ENCODE measurements at places on chromosomes 1 and 21. TPM values are rescaled to one million over a fixed set of nuclear protein-coding genes. Genes with fewer than 3 reads are reported as not detected.

DNA sequence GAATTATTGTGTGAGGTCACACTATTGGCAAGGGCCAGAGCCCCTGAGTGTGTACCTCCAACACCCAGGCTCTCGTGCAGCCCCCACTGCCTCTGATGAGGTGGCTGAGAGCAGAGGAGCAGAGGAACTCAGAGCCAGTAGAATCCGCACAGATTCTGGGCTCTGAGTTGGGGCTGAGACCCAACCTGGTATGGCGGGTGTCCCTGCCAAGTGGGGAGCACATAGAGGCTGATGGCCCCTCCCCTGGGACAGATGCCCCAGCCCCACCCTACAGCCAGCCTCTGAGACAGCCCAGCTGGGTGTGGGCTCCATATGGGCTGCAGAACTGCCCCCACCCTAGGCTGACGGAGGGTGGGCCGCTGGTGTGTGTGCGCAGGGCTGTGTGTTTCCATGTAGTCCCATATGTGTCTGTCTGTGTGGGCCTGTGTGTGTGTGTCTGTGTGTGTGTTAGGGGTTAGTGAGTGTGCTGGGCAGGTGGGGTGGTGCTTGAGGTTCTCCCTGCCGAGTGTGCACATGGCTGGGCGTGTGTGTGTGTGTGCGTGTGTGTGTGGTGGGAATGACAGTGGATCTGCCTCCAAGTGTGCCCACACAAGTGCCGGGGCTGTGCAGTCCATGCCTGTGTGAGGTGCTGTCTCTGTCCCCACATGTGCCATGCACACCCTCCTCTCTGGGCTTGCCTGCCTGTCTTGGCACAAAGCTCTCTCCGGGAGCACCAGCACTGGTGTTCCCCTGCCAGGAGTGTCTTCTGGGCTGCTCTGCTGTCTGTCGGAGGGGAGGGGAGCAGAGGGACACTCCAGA, 24.4 kb downstream of the FOXO6 start:
- no peak for DNase-seq
- peaks cover 45% of the 10 kb centered on the region for H3K27me3 ChIP-seq
- peaks cover 23% of the 10 kb centered on the region for H3K4me1 ChIP-seq
- H3K36me3 ChIP-seq, result no peaks in the 10 kb centered on the region

TMEM240 gene
- total RNA-seq, result 1.5 TPM

FAM43B gene
- total RNA-seq, result not detected

DNA sequence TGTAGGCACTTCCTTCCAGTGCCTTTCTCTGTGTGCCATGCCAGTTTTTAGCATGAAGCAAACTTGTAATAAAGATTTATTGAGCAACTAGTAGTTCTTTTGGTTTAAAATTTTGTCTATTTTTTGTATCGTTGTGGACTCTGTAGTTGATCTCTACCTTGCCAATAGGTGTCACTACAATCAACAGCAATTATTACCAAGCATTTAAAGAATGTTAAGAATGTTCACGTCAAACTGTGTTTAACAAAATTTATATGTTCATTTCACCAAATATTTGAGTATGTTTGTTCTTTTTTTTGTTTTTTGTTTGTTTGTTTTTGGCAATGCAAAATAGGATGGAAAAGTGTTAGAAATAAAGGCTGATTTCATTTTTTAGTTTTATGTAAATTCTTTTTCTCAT, 208.1 kb downstream of the PATJ start:
- no peaks in the 10 kb centered on the region for H3K4me1 ChIP-seq
- no peak overlapping the region for H3K4me3 ChIP-seq
- H3K27me3 ChIP-seq, result no peaks in the 10 kb centered on the region
- no peaks in the 10 kb centered on the region for H3K36me3 ChIP-seq

HCRTR1 gene
- not detected for total RNA-seq

C1orf167 gene
- total RNA-seq, result not detected

CENPS gene
- 4.0 TPM for total RNA-seq

DNA sequence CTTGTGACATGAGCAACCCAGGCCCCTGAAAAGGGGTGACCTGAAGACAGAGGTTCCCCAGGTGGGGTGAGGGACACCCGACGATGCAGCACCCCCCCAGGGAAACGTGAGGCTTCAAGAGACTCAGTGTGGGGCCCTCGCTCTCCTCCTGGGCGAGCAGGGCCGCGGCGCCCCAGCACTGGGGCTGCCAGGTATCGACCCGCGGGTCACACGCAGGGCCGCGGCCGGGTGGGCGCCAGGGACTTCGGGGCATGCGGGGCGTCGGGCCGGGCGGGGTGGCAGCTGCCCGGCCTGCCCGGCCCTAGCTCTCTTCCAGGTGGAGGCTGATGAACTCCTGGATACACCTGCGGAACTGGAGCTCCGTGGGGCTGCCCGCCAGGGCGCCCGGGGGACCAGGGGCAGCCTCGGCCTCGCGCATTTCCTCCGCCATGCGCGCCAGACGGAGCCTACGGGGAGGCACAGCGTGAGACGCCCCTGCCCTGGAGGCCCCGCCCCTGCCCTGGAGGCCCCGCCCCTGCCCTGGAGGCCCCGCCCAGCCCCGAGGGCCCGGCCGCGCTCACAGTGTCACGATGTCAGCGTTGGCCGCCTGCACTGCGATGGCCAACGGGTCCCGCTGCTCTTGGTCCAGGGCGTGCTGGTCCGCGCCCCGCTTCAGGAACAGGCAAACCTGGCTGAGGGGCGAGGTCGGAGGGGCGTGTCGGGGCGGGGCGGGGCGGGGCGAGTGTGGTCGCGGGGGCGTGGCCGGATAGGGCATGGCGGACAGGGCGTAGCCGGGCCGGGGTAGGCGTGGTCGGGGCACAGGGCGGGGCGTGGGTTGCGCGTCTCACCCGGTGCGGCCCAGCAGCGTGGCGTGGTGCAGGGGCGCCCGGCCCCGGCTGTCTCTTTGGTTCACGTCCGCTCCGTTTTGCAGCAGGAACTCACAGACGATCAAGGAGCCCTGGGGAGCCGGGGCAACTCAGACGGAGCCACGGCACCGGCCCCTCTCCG, 13.3 kb downstream of the SCNN1D start:
- H3K27ac ChIP-seq, result no peak overlapping the region
- no peaks in the 10 kb centered on the region for H3K27me3 ChIP-seq
- H3K36me3 ChIP-seq, result no peaks in the 10 kb centered on the region

FNDC5 gene
- not detected for total RNA-seq

- H3K4me3 ChIP-seq, result no peak overlapping the region
- no peak for DNase-seq
- H3K36me3 ChIP-seq, result peaks cover 15% of the 10 kb centered on the region
Measured at GRCh38 chr1:47382399-47382983, 33.6 kb upstream of the FOXE3 start.

LCE1F gene
- not detected for total RNA-seq

UBE2U gene
- total RNA-seq, result not detected

SPRR2F gene
- not detected for total RNA-seq

- H3K4me1 ChIP-seq, result no peaks in the 10 kb centered on the region
- H3K27me3 ChIP-seq, result no peaks in the 10 kb centered on the region
- no peak overlapping the region for H3K4me3 ChIP-seq
- DNase-seq, result no peak
- no peak overlapping the region for H3K27ac ChIP-seq
Measured at GRCh38 chr1:109993885-109994284, 9.3 kb downstream of the AHCYL1 start.

- H3K27ac ChIP-seq, result no peak overlapping the region
- no peak for DNase-seq
- H3K4me3 ChIP-seq, result no peak overlapping the region
- H3K4me1 ChIP-seq, result no peaks in the 10 kb centered on the region
- H3K27me3 ChIP-seq, result no peaks in the 10 kb centered on the region
Measured at GRCh38 chr1:119974013-119974412, 77.7 kb upstream of the ADAM30 start.

DNA sequence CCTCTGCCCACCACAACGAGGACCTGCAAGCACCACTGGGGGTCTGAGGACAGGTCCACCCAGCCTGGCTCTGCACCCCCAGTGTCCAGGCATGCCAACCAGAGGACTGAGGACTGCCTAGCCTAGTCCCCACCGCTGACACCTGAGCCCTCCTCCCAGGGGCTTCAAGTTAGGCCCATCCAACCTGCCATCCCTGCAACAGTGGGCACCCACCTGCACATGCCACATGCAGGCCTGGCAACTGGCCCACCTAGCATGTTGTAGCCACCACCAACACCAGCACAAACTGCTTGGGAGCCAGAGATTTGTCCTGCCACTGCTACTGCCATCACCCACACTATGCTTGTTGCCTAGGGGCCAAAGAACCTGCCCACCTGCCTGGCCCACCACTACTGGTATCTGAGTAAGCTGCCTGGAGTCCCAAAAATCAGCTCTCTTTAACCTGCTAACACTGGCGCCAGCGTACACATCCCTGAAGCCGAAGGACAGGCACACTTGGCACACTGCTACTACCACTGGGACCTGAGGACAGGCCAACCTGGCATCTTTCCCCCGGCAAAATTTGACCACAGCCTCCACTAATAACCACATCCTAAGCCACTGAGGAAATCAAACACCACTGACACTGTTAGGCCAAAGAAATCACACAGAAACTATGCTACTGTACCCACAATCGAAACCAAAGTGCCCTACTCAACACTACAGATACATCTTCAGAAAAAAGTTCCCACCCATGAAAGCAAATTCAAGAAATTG, 61.5 kb downstream of the PSMG1 start:
- H3K27me3 ChIP-seq, result no peaks in the 10 kb centered on the region
- no peak for DNase-seq
- no peak overlapping the region for H3K27ac ChIP-seq
- no peak overlapping the region for H3K4me3 ChIP-seq
- no peaks in the 10 kb centered on the region for H3K36me3 ChIP-seq

DNA sequence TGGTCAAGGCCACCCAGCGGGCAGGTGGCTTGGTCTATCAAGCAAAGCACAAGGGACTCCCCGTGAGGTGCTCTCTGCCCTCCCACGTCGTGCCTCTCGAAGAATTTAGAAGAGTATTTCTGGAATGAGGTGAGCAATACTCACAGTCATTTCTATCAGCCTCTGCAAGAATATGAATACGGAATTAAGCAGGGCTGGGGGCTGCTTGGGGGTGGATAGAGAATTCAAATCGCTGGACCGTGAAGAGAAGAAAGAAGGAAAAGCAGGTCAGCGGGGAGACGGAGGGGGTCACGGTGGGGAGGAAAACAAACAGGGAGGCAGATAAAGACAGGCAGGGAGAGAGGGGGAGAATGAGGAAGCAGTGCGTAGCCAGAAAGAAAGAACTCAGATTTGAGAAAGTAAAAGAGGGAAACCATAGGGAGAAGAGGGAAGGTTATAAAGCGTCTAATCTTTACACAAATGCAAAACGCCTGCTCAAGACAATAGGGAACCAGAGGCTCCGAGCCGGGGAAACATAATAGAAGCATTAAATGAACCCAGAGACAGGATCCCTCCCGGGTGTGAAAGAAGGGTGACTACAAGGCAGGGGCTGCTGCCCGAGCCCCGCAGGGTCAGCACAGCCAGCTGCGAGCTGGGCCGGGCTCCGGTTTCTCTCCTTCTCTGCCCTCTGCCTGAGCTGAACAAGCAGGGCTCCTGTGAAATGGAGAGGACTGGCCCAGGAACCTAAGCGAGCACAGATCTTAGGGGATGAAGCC, 2.1 kb upstream of the EDN2 start:
- DNase-seq, result no peak
- H3K27me3 ChIP-seq, result peaks cover 4% of the 10 kb centered on the region
- H3K4me1 ChIP-seq, result no peaks in the 10 kb centered on the region
- H3K36me3 ChIP-seq, result no peaks in the 10 kb centered on the region
- H3K27ac ChIP-seq, result no peak overlapping the region
- H3K4me3 ChIP-seq, result no peak overlapping the region

DNA sequence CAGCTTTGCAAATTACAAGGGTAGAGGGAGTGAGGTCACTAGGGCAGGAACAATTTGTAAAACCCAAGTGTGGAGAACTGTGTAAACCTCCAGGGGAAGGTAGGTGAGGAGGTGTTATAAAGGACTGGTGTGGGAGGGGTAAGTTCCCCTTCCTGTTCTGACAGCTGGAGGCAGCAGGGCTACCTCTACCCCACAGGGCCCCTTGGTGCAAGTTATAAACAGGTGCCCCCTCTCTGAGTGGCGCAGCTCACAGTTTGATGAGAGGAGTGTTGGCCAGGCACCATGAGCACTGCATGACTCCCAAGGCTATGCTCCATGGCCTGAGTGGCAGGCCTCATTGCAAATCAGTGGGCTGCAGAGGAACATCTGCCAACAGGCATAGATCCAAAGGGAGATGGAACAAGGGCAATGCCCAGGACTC, 41.0 kb downstream of the MFSD2A start:
- DNase-seq, result peak; percentile 28
- no peak overlapping the region for H3K4me3 ChIP-seq
- H3K27ac ChIP-seq, result no peak overlapping the region
- no peaks in the 10 kb centered on the region for H3K36me3 ChIP-seq
- H3K27me3 ChIP-seq, result no peaks in the 10 kb centered on the region

GRCh38 chr1:192903142-192903541, 94.3 kb downstream of the RGS2 start:
- H3K4me3 ChIP-seq, result no peak overlapping the region
- no peaks in the 10 kb centered on the region for H3K36me3 ChIP-seq
- DNase-seq, result no peak
- no peaks in the 10 kb centered on the region for H3K4me1 ChIP-seq

- H3K27me3 ChIP-seq, result no peaks in the 10 kb centered on the region
- DNase-seq, result no peak
- H3K4me3 ChIP-seq, result no peak overlapping the region
- H3K27ac ChIP-seq, result no peak overlapping the region
- H3K36me3 ChIP-seq, result no peaks in the 10 kb centered on the region
Measured at GRCh38 chr21:16125274-16125673, 395.5 kb downstream of the USP25 start.

S100A2 gene
- not detected for total RNA-seq

DNA sequence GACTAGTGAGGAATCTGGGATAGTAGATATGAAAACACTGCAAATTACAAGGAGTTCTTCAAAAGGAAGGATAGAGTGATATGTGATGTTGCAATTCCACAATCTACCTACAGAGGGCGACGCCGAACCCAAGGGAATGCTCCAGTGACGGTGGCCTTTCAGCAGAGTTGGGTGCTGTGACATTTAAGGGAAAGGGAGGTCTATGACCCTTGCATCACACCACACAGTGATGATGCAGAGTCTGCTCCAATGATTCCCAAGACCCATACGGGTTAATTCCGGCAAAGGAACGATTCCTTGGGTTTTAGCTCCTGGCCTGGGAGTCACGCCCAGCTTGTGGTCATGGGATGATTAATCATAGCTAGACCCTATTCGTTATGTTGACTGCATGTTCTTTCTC, 123.0 kb upstream of the IGSF21 start:
- no peak for DNase-seq
- H3K27ac ChIP-seq, result no peak overlapping the region
- H3K4me1 ChIP-seq, result no peaks in the 10 kb centered on the region
- no peaks in the 10 kb centered on the region for H3K36me3 ChIP-seq
- H3K4me3 ChIP-seq, result no peak overlapping the region
